LHCN-M2 (cell line): ENCODE measurements at places on chromosomes 11 and 22.

DNA sequence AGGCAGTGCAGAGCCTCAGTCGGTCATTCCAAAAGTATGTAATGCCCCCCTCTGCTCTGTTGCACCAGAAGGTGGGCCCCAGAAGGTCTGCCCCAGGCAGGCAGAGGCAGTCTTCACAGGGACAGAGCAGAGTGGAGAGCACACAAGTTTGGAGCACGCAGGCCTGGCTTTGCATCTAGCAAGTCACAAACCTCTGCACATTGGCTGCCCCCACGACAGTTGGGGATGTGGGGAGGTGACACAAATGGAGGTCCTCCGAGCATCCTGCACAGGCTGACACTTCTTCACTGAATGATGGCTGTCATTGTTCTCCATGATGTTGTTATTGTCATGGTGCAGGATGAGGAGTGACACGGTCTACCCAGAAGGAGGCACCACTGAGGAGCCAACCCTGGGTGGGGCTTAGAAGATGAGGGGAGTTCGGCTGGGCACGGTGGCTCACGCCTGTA is 11.9 kb downstream of the TOM1 start:
- no peak for DNase-seq

DNA sequence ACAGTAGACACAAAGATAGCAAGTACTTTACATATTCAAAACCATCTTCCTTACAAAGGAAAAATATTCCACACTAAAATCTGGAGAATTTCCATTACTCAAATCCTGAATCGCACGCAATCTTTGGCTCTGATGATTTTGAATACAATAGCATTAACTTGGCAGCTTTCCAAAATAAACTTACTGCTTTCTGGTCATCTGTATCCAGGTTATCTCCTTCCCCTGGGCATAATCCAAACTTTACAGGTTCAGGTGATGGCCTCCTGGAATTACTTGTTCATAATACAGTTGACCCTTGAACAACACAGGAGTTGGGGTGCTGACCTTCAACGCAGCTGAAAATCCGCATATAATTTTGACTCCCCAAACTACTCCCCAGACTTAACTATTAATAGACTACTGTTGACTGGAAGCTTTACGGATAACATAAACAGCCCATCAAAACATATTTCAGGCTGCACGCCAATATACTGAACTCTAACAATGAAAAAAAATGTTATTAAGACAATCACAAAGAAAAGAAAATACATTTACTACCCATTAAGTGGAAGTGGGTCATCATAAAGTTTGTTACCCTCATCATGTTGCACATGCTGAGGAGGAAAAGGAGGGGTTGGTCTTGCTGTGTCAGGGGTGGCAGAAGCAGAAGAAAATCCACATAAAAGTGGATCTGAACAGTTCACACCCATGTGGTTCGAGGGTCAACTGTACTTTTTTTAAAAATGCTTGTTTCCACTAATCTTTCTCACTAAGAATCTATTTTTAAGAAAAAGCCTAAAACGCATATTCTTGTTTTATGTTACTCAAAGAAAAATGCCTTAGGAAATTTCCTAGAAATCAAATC is 6.5 kb downstream of the MTMR2 start:
- DNase-seq, result no peak

GRCh38 chr11:124627546-124627945 is 4.9 kb downstream of the TBRG1 start:
- no peak for DNase-seq

- DNase-seq, result no peak
These were observed 31.9 kb upstream of the TLCD5 start for GRCh38 chr11:120293038-120293800.

GRCh38 chr22:24521791-24522245 is 26.7 kb downstream of the UPB1 start:
- peak; percentile 40 for DNase-seq

GRCh38 chr11:37108436-37109285 is 510.6 kb upstream of the RAG2 start:
- no peak for DNase-seq

DNA sequence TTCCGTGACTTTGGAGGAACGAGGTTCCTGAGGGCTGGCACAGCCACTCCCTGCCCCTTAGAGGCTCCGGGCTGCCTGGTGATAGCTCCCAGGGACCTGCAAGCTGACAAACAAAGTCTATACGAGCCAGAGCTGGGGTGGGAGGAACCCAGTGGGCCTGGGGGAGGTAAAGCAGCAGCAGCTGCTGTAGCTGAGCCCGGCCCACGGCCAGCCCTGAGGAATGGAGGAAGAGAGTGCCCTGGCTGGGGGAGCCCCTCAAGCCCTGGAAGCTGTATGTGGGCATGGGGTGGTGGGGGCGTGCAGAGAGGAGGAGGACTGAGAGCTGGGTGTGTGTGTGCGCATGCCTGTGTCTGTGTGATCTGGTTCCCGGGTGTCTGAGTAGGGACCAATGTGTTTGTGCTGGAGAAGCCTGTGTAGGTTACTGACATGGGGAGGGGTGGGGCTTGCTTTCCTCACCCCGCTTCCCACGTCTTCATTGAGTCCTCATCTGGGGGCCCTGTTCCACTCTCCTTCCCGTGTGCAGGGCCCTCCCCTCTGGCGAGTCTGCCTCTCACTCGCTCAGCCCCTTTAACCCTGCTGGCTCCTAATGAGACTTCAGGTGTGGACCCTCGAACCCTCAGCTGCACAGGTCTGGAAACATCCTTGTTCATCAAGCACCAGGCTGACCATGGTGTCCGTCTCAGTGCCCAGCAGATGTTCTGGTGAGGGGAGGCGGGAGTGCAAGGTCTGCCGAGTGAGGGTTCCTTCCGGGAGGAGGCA is 10.8 kb downstream of the ST3GAL4 start:
- DNase-seq, result no peak

DNA sequence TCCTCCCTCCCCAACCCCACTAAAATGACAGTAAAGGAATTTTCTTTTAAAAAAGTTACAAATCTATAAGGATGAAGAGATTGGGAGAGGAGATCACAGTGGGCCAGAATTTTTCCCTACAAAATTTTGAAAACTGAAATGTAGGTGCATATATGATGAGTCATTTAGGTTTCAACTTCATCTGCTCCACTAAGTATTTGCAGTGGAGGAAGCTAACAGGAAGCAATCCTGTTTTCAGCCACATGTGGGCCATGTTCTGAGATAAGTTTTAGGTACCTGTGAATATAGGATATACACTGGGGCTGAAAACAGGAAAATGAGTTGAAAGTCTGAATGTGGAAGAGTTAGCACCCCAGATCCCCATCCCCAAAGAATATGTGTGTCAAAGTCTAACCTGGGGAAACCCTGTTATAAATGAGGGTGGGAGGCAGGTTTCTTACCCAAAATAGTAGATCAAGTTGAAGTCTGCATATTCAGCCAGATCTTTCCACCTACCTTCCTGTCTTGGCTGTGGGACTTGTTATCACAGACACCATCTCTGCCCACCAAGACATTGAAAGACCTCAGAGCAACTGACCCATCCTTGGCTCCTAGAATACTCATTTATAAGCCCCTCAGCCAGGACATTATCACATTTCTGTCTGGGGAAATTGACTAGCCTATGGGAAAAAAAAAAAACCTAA is 87.3 kb downstream of the PACS1 start:
- no peak for DNase-seq

DNA sequence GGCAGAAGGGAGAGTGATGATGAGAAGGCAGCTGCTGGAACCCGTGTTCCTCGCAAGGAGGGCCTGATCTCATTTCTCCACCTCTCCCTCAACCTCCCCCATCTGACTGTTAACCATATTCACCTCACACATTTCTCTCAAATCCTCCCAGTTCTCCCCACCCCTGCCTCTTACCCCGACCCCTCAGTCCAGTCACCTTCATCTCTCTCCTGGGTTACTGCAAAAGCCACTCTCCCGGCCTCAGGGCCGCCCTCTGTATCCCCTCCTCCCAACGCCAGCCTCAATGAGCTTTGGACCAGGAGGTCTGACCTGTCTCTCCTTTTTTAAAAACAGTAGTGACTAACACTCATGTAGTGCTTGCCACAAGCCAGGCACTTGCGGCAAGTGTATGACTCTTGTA is 29.5 kb upstream of the LMO1 start:
- DNase-seq, result no peak

DNA sequence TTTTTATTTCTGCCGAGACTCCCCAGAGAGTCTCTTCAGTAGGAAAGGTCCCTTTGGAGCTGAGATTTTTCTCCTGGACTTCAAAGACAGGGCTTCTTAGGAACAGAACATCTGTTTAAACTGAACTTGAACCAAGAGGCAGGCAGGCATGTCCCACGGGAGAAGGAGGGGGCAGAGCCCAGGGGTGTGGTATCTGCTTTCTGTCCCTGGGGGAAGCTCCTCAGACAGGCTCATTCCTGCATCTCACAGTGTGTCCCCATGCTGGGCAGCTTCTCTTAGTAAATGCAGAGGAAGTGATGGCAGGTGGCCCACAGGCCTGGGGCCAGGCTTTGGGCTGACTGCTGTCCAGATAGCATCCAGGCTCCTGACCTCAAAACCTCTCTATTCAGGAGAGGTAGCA is 47.3 kb downstream of the TSPAN18 start:
- DNase-seq, result no peak

DNA sequence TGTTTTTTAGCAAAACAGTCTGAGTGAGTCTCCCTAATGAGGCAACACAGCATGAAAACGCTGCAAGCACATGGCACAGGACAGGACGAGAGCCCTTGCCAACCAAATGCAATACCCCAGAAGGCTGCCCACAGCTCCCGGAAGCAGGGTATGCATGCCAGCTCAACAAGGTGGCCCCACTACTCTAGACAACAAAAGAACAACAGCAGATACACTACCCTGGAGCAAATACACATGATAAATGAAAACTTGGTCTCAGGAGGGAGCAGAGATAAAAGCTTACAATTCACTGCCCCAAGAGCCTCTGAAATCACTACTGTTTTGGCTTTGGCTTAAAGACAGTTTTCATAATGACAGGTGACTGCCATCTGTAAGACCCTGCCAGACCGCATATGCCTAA is 785.4 kb upstream of the API5 start:
- no peak for DNase-seq

DNA sequence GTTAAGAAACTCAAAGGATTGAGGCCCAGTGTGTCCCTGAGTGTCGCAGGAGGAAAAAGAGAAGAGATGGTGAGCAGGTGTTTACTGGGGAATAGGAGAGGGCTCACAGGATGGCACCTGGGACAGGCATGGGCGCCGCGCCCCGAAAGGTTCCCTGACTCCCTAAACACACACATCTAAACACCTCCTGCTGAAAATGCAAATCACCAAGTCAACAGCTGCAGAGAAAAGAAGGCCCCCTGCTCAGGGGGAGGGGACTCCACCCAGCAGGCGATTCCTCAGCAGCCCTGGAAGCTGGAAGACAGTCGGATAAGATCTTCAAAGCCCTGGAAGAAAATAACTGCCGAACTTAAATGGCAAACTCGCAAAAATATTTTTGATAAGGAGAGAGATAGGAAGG is 377.2 kb downstream of the BRD1 start:
- DNase-seq, result no peak

- no peak for DNase-seq
These were observed 2.0 kb upstream of the SOX10 start for GRCh38 chr22:37986371-37986770.

GRCh38 chr22:24060375-24060788 is 49.3 kb downstream of the CABIN1 start:
- peak; percentile 86 for DNase-seq

DNA sequence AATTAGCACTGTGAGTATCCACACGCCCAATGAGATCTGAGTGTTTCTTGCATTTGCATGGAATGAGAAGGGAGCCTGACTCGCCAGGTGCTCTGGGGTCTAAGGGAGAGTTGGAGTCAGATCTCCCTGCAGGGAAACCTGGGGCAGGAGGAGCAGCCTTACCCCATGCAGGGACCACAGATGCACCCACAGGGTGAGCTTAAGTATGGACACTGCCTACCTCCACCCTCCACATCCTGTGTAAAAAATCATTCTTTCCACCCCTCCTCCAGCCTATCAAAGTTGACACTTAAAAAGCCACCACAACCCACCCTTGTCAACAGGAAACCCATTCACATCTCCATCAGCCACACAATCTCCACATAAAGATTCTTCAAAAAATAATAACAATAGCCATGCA is 67.0 kb upstream of the IGLL5 start:
- DNase-seq, result no peak

- no peak for DNase-seq
These were observed 112.9 kb upstream of the GRK3 start for GRCh38 chr22:25451480-25452114.

DNA sequence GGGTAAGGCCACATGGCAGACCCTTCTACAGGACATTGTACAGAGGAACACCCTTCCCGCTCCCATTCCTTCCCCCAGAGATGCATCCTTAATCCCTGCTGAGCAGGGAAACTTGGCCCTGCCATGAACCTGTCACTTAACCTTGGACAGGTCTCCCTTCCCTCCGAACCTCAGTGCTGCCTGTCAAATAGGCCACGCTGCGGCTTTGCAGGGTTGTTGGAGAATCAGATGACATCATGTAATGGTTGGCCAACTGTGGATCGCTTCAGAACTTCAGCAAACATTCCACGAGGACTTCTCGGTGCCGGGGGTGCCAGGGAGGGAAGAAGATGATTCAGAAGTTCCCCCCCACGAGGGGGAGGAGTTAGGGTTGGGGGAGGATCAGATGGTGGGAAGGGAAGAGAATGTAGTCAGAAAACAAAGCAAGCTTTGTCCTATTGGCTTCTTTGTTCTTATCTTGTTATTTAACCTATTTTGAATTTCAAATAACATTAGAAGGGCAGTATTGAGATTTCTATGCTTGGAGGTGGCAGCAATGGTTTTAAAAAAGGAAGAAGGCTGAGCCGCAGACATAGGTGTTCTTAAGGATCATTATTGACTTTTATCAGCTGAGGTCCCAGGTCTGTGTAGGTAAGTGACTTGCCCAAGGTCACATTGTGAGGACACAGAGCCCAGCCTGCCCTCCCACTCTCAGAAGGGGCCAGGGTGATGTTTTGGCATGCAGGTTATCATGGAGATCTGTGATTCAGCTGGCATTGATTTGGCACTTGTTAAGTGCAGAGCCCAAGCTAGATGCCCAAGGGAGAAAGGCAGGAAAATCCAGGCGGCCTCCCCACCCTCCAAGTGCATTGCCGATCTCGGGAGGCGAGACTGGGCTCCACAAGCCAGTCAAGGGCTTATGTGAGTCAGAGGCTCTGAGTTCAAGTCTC is 3.1 kb downstream of the CDC42EP1 start:
- peak; percentile 93 for DNase-seq
